ENCODE measurements at places on chromosomes 3 and 15.

DNA sequence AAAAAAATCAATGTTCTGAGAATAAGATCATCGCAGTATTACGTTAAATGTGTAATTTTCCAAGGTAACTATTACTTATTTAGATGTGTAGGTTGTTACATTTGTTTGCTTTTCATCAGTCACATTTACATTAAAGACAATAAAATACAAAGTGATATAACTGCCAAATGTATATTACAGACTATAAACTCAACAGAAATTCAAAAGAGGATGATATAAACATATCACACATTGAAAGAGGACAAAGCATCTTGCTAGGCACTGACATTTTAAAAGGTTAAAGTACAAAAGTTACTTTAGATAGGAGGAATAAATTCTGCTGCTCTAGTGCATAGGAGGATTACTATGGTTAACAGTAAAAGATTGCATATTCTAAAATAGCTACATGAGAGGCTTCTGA, 16.1 kb downstream of the VGLL4 start:
- no peak for DNase-seq

DNA sequence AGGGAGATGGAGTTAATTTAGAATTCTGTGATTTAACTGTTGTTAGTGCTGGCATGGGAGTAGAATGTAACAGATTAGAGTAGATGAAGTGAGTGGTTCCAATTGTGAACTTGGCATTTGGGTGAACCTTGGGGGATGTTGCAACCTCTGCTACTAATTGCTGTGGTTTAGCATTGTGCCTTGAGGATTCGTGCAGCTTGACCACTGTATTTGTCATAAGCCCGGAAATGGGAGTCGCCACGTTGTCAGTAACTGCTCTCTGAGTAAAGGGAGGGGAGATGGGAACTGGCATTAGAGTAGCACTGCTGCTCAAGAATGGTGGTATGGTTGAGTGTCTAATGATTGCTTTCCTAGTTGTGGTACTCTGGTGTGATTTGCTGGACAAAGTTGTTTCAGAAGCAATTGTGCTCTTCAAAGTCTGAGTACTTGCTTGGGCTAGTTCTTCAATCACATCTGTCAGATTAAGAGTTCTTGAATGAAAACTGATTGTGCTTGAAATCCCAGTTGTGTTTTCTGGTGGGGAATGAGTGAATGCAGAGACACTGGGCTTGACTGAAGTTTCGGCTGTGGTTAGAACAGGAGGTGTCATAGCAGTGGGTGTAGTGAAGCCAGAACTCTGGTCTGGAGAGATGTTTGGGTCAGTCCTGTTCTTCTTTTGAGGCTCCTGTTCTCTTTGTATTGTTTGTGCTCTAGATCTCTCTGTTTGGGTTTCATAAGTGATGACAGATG, 15.4 kb downstream of the IGSF10 start:
- DNase-seq: no peak

GRCh38 chr15:99706557-99707303, 26.5 kb downstream of the LYSMD4 start:
- DNase-seq: no peak

- peak; percentile 91 for DNase-seq
Observed at GRCh38 chr15:92091155-92091734, 237.7 kb downstream of the SLCO3A1 start.

- peak; percentile 57 for DNase-seq
Observed at GRCh38 chr3:125212091-125212508, 448 bp downstream of the SLC12A8 start.

GRCh38 chr3:51538115-51538458, 432 bp upstream of the RAD54L2 start:
- no peak for DNase-seq

GRCh38 chr3:169939320-169939719, 27.3 kb upstream of the SEC62 start:
- no peak for DNase-seq

GRCh38 chr3:148728753-148729152, 31.1 kb downstream of the AGTR1 start:
- DNase-seq: no peak

DNA sequence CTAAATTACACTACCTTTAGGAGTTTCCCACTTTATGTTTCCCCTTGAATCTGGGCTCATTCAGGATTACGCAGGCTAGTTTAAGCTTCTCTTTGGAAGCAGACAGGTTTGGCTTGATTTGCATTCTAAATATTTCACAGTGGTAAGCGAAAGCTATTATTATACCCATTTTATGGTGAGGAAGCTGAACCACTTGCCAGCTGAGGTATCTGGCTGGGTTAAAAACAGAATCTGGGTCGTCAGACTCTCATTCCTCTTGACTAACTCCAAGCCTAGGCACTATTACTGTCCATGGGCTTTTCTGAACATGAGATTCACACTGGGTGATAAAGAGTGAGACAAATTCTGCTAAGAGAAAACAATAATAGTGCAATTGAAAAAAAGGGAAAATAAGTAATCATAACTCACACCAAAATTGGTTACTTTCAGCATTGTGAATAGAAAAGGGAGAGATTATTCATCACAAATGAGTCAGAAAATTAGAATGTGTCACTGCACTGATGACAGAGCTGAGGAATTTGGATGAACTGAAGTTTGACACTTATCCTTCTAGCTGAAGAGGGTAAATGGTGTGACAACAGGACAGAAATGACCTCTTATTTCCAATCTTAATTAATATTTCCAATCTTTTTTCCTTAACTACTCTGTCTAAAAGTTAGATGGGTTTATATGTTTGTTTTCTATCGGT, 211.3 kb downstream of the TIGIT start:
- DNase-seq: no peak

- no peak for DNase-seq
Observed at GRCh38 chr3:62149962-62150361, 223.4 kb downstream of the FEZF2 start.

DNA sequence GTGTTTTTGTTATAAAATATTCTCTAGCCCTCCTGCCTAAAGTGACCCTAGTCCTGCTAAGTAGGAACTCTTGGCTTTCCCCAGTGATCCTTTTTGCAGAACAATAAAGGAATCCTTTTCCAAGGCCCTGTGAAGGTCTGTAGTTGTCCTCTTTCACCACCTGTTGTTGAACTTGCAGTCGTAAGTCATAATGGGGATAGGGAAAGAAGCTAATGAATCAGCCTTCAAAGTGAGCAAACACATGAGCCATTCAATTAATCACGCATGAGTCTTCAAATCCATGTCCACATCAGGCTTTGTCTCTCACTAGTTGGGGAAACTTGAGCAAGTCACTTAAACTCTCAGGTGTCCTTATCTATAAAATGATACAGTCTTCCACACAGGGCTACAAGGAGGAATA, 27.6 kb downstream of the ZNF860 start:
- no peak for DNase-seq

DNA sequence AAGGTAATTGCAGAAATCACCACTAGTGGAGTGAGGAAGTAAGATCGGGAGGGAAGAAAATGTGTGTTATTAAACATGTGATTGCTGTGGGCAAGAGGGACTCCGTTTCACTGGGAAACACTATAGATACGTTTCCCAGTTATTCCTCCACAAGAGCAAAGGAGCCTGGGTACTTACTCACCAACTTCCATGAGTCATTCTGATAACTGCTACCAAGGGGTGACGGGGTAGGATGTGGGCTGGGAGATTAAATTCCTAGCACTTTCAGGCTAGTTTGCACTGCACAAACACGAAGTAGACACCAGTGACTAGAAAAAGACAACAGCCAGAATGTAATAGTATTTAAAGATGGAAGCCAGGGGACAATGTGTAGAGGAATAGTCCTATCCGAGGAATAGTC, 812.9 kb upstream of the CFAP20DC start:
- no peak for DNase-seq

- DNase-seq: no peak
Observed at GRCh38 chr15:88215066-88215648, 41.4 kb downstream of the NTRK3 start.

- DNase-seq: no peak
Observed at GRCh38 chr3:38611866-38612265, 37.6 kb downstream of the SCN5A start.

- DNase-seq: no peak
Observed at GRCh38 chr15:63482874-63483323, 21.5 kb upstream of the USP3 start.

DNA sequence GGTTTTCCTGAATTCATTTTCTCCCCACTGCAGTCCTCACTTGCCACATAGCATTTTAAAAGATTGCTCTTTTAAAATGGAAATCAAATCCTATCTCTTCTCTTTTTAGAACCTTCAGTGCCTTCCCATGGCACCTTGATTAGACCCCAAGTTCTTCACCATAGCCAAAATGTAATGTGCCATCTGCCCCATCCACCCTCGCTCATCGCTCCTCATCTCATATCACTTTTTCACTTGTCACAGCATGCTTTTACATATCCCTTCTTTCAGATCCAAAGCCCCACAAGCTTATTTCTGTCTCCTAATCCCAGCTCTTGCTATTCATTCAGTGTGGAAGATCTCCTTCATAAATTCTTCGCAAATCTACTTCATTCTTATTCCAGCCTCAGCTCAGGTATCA, 161.7 kb downstream of the CD47 start:
- DNase-seq: no peak

DNA sequence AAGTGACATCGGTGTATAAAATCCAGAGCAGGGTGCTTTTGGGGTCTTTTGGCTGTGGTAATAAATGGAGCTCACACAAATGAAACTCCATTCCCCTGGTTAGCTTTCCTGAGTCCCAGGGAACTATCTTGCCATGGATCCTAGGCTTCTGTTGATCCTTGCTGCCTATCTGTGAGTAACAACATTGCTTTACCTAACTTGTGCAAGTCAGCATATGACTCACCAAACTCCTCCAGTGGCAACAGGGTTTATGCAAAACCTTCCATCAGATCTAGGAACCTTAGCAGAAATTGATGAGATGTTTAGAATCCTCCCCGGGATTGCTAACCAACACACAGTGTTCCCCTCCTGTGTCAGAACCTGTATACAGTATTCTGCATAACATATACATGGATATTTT, 105.4 kb downstream of the SCAPER start:
- DNase-seq: no peak

DNA sequence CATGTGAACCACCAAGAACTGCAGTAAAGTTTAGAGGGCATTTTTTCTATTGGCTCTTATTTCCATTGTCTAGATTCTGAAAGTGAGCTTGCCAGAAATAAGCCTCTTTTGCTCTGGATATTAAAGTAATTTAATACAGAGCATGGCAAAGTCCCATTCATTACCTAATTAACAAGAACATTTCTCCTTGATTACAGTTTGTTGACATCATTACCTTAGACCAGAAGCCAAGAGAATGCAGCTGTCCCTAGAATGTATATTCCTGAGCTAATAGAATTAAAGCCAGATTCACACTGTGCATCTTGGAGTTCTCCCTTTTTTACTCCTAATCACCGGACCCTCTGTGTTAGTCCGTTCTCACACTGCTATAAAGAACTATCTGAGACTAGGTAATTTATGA, 46.4 kb upstream of the TM4SF4 start:
- DNase-seq: no peak

DNA sequence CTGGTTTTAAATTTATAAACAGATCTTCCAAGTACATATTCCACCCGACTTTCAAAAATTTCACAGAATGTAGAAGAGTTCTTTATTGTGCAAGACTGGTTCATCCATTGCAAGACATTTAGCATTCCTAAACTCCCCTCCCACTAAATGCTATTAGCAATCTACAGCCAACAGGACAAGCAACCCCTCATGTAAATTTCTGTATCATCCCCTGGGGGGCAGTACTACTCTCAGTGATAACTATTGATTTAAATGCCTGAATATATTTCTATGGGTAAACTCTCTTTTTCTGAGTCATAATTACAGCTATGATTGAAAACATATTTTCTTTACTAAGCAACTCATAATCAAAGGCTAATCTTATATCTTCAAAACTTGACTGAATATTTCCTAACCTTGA, 10.7 kb upstream of the SLC15A2 start:
- DNase-seq: no peak

DNA sequence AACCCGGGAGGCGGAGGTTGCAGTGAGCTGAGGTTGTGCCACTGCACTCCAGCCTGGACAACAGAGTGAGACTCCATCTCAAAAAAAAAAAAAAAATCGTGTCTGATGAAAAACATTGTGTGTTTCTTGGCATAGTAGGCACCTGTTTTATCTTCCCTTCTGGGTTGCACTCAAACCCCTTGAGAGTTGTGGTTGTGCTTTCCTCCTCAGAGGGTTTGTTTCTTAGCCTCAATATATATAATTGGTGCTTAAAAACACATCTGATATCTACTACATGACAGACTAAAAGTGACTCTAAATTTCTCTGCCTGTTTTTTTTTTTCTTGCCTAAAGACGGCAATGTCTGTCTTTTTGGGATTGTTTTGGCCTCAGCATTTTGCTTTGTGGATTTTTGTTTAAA, 7.6 kb downstream of the NR1D2 start:
- no peak for DNase-seq

GRCh38 chr15:71448688-71449114, 333.4 kb downstream of the THSD4 start:
- peak; percentile 61 for DNase-seq

DNA sequence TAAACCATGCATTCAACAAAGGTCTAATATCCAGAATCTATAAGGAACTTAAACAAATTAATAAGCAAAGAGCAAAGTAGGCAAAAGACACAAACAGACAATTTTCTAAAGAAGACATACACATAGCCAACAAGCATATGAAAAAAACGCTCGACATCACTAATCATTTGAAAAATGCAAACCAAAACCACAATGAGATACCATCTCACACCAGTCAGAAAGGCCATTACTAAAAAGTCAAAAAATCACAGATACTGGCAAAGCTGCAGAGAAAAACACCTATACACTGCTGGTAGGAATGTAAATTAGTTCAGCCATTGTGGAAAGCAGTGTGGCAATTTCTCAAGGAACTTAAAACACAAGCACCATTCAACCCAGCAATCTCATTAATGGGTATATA, 53.8 kb downstream of the FSIP1 start:
- DNase-seq: no peak

- no peak for DNase-seq
Observed at GRCh38 chr3:104291878-104292277, 1074.8 kb upstream of the ALCAM start.

DNA sequence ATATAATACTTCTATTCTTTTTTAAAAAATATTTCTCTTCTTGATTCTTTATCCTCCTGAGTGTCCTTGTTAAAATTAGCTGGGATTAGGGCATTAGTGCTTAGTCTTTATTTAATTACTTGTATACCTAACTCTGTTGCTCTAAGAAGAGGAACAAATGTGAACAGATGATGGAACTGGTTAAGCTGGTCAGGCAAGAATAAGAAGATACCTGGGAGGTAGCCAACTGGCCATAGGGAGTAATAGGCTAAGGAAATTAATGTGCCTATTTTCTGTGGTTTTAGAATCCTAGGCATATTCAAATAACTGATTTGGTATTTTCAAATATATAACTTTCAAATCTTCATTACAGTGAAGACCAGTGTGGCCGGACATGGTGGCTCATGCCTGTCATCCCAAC, 54.4 kb downstream of the EIF3J start:
- no peak for DNase-seq

- no peak for DNase-seq
Observed at GRCh38 chr15:89433686-89434085, 62.7 kb downstream of the RHCG start.

GRCh38 chr3:44227632-44228031, 14.1 kb upstream of the TOPAZ1 start:
- DNase-seq: no peak

Data from WTC11 (cell line).